Inflammatory macrophage treated with lipopolysaccharide for 4 hours (primary cell): ENCODE measurements at places on chromosomes 1 and 21.

- DNase-seq: no peak
These were observed 19.9 kb downstream of the IL10RB start for GRCh38 chr21:33286076-33286475.

DNA sequence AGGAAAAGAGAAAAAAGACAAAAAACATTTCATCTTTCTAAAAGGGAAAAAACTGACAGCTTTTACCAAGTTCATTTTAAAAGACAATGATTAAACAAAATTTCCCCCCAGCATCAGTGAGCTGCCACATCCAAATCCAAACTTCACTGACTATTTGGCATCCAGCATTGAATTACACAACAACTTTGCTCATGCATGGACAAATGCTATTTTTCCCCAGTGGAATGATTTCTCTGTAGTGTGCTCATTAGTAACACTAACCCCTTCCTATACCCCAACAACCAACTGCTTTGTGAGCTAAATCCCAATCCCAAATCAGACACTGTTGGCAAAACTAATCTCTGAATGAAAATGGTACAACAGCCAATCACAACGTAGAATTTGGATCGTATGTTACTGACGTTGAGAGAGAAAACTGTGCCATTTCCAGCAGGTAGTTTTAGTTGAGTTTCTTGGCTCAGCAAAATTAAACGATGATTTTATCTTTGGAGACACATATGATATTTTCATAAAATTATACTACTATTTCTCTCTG is 37.9 kb downstream of the PIK3R3 start:
- no peak for DNase-seq

GRCh38 chr1:243910607-243911006 is 60.6 kb upstream of the AKT3 start:
- DNase-seq: peak; percentile 80

DNA sequence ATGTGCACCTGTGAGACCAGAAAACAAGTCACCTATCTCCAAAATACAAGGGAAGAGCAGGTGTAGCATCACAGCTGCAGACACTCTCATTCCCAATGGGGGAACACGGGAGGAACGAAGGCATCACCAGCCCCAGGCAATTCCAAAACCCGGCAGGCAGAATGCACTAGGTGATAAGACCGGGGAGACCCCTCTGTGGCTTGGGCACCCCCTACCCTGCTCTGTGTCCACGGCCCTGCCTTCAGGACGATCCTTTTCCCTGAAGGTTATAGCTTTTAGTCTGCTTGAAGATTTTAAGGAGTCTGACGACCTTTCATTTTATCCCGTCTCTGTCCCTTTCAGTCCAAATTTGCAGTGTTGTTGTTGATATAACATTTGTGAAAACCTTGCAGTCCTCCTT is 19.2 kb downstream of the TRPM2 start:
- no peak for DNase-seq

DNA sequence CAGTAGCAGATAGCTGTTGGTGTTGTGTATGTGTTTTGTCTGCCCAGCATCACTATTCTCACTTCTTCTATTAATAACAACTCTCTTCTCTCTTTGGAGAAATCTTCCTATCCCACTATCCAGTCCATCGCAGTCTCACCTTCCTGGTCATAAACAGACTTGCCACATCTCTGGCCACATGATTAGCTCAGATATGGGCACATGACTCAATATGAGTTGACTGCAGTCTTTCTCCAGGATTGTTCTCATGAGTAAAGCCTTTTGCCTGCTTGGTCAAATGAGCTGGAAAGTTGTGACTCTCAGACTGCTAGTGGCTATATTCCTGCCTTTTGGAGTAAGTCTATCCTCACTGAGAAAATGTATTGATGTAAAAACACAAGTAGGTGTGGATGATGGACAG is 32.9 kb upstream of the TADA1 start:
- DNase-seq: peak; percentile 30

GRCh38 chr1:54582566-54583306 is 34.7 kb downstream of the ACOT11 start:
- DNase-seq: no peak
